ENCODE measurements at places on chromosomes 3 and 15.

DNA sequence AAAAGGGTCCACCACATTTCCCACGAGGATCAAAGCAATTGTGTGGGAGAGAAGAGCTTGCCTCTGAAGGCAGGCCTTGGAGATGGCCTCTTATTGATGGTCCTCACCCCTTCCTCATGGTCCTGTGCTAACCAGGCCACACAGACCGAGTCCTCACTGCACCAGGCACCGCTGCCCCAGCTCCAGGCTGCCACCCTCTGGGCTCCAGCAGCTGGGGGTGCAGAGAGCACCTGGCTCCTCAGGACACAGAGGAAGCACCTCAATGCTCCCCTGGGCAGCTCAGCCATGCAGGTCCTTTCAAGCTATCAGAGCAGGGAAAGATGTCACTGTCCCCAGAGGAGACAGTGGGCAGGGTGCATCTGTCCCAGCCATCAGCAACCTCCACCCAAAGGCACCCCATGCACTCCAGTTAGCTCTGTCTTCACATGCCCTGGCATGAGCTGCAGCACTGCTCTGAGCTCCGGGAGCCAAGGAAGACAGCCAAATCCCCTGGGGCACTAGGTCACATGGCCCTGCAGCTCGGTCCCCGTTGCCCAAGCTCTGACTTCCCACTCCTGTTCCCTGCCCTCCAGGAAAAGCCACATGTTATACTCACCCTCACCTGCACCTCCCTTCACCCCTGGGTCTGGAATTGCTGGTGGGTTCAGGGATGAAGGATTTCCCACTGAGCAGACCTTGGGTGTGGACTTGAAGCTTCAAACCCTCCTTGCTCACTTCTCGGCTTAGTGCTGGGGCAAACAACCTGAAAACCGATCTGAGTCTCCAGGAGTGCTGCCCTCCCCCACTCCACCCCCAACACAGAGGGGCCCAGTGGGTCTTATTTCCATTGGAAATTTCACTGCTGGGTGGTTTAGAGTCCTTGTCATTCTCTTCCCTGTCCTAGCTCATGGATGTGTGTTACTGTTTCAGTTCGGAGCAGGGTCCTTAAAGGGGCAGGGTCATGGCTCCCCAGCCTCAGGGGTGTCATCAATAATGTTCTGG lies 32.6 kb downstream of the ALS2CL start:
- DNase-seq, result no peak

DNA sequence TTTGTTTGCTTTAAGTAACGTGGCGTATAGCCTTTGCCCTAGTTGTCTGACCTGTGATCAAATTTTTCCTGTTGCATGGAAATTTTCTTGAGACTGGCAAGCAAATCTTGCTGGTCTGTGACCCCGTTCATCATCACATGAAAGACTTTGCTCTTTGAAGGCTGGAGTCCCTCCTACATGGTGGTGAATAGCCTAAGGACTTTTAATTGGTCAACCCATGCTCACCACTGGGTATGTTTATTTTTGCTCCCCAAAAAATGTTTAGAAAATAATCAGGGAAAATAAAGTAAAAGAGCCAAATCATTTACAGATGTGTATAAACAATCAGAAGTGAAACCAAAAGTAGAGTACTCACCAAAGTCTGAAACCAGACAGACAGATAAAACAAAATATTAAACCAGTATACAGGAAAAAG lies 1075.3 kb upstream of the ALCAM start:
- DNase-seq, result no peak

GRCh38 chr3:175983379-175983778 lies 1124.2 kb downstream of the NAALADL2 start:
- DNase-seq, result no peak

- DNase-seq, result no peak
Observed at GRCh38 chr3:182385356-182385755, 407.9 kb upstream of the ATP11B start.

DNA sequence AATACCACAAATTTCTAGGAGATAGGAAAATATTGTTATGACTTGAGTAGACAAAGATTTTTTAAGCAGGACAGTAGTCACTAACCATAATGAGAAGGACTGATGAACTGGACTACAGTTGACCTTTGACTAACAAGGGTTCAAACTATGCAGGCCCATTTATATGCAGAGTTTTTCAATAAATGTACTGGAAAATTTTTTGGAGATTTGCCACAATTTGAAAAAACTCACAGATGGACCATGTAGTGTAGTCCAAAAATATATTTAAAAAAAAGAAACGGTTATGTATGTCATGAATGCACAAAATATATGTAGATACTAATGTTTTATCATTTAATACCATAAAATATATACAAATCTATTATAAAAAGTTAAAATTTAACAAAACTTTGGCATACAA lies 151.8 kb downstream of the LRRN1 start:
- no peak for DNase-seq

- no peak for DNase-seq
Observed at GRCh38 chr15:79132770-79133169, 42.2 kb upstream of the RASGRF1 start.

DNA sequence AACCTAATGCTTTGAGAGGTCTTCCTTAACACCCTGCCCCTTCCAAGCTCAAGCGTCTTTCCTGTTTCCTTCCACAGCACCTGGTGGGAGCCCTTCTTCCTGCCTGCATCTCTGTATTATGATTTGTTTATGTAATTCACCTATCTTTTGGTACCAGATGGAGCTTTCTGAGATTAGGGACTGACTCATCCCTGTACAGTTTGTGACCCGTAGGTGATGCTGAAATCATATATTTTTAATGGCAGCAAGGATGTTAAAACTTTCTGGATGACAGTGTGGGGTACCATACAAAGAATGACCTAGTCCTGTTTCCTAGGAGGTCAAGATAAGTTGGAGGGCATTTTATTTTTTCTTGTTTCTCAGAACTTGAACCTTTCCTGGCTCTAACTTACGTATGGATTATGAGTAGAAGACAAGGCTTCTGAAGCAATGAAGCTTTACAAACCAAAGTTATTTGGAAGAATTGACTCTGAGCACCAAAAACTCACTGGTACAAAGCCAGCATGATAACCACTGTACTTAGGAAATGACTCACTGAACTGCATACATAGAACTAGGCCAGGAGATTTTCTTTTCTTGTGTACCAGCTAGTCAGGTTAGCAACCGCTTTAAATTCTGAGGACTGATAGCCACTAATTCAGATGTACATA lies 46.6 kb downstream of the HHLA2 start:
- no peak for DNase-seq

DNA sequence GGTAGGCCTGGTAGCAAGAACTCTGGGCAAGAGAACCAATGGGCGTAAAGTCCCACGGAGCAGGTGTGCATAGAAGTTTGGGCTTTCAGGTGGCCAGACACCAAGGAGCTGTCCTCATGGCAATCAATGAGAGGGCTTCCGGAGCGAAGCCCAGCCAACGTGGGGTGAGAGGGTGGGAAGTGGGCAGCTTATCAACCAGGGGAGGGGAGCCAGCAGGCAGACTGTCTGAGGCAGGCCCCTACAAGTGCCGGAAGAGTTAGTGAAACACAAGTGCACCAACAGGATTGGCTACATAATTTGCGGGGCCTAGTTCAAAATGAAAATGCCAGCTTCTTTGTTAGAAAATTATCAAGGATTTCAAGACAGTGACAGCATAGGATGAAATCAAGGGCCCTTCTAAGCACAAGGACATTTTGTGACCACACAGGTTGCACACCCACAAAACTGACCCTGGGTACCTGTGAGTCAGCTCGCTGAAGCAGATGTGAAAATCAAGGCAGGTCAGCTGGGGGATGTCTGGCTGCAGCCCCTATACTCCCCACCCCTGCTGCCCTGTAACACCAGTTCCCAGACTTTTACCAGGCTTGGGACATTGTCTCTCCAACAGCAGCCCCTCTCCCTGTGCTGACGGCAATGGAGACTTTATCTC lies 102.1 kb upstream of the ETV5 start:
- DNase-seq, result no peak

DNA sequence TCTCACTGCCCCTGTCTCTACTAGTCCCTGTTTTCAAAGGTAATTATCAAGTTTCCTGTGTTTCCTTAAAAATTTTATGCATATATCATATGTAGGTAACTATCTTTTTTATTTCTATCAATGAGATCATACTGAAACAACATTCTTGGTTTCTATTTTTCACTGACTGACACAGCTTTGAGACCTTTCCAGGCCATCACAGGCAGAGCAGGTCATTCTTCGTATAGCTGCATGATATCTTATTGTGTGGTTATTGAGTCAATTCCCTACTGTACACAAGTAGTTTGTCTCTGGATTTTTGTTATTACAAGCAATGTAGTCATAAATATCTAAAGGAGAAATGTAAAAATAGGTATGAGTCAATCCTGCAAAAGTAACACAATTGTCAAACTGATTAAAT lies 169.6 kb downstream of the CFAP20DC start:
- DNase-seq, result no peak

GRCh38 chr3:195095704-195096036 lies 175.3 kb downstream of the XXYLT1 start:
- DNase-seq, result no peak

GRCh38 chr15:62612771-62613170 lies 429.8 kb upstream of the TPM1 start:
- no peak for DNase-seq

DNA sequence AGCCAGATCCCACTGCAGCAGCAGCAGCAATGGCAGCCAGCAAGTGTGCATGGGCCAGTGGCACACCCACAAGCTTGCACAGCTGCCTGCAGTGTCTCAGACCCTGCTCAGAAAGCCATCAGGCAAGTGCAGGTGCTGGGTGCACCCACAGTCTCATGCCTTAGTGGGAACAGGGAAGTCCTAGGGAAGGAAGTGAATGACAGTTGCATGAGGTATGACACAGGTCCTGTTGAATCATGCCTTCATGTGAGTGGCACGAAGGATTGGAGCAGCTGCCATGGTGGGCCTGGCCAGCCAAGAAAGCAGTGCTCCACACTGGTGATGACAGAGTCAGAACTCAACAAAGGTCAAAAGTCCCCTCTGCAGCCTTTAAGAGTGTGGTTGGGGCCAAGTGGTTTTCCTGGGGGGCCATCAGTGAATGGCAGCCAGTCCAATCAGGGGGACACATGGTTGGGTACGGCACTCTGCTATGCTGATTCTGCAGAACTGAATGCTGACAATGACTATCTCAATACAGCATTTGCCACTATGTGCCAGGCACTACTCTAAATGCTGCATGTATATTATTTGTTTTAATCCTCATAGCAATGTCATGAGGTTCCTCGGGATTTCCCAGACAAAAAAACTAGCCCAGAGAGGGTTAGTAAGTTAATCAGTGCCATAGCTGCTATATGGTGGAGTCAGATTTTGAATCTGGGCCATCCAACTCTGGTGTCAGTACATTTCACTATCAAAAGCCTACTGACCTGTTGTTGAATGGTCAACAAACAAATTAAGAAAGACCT lies 94.3 kb downstream of the AQP9 start:
- no peak for DNase-seq
